ENCODE measurements at places on chromosomes 2 and 18. TPM values are rescaled to one million over a fixed set of nuclear protein-coding genes. Genes with fewer than 3 reads are reported as not detected.

Gene RAB27B
- 11.4 TPM for total RNA-seq

Gene TMEM247
- not detected for total RNA-seq

Gene FSIP2
- total RNA-seq = under 0.01 TPM

Gene SERPINB12
- total RNA-seq = 0.68 TPM

Gene LCT
- 0.16 TPM for total RNA-seq

Gene SPATA3
- total RNA-seq = not detected

Gene CCDC68
- total RNA-seq = not detected

Gene VWA3B
- total RNA-seq = not detected

Gene DNER
- total RNA-seq = 0.05 TPM

Gene NAGK
- 75.3 TPM for total RNA-seq

Gene IAH1
- 71.4 TPM for total RNA-seq

Gene TDRD15
- total RNA-seq = not detected

Gene KCNG3
- total RNA-seq = not detected

Gene CHMP3
- 106 TPM for total RNA-seq

Gene ABCB11
- total RNA-seq = not detected

Gene POTEC
- total RNA-seq = not detected

Gene ARHGEF4
- total RNA-seq = 1.1 TPM

Gene ZC3H6
- 11.7 TPM for total RNA-seq

Gene CYTIP
- total RNA-seq = 2.4 TPM

Gene TMEM178A
- 2.0 TPM for total RNA-seq

Gene SFTPB
- not detected for total RNA-seq

Gene ACTG2
- not detected for total RNA-seq
